ENCODE measurements at places on chromosomes 6 and 20.

DNA sequence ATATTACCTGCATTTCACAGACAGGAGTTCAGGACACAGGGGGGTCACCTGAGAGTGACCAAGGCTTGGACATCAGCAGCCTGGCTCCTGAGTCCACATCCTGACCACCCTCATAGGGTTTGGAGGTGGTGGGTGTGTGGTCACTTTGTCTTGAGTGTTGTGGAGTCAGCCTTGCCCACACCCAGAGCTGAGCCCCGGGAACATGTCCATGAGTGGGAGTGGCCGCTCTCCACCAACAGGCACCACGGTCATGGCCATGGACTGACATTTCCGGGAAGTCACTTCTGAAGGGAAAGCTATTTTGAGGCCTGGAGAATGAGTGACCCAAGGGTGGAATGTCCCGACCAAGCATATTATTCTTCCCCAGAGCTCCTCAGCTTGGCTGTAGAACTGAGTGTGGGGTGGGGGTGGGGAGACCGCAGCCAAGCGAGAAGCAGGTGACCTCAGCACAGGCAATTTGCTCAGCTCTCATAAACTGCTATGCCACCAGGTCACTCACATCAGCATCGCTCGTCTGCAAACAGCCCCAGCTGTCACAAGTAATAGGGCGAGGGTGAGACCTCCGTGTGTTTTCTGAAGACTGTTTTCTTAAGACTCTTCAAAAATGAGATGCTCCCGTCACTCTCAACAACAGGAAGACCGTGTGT, 348.6 kb upstream of the CDH4 start:
- no peak for DNase-seq

DNA sequence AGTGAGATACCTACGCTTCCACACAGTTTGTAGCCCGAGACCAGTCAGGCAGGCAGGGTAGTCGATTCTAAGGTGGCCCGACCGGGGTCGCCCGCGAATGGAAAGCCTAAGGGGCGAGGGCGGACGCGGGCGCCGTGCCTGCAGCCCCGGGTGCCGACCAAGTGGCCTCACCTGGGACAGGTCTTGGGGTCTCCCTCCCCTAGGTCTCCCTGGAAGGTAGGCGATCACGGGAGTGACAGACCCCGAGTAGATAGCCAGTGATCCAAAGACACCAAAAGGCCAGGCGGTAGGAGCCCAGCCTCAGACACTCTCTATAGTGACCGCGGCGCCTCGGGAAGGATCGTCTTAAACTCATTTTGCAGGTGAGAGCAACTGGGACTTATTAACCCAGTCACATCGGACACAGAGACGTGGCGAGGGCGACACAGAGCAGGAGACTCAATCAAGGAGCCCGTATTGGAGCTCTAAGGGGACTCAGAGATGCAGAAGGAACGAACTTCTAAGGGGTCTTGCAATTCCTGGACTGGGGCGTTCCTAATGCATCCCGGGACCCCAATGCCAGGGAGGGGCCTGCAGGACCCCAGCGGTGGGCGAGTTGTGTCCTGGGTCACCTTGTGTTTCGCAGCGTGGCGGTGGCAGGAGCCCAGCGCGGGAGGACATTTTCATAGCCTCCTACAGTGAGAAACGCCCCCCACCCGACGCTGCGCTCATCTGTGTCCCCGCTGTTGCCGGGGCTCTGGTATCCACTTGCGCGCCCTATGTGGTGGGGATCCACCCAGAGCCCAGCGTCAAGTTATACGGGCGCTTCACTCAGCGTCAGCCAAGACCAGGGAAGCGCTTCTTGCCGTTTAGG, 2.1 kb upstream of the VSX1 start:
- DNase-seq: peak; percentile 91

DNA sequence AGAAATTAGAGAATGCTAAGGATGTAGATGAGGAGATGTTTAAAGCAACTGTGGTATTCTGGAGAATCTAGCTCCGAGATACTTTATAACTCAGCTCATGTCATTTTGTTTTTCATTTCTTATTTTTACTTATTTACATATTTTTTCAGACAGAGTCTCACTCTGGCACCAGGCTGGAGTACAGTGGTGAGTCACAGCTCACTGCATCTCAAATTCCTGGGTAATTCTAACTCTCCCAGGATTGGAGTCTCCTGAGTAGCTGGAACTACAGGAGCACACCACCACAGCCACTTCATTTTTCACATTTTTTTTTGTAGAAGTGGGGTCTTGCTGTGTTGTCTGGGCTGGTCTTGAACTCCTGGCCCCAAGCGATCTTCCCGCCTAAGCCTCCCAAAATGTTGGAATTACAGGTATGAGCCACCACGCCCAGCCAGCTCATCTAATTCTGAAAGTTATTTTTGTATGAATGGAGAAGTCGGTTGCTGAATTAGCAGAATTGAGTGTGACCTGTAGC, 94.3 kb upstream of the FAM8A1 start:
- DNase-seq: no peak

DNA sequence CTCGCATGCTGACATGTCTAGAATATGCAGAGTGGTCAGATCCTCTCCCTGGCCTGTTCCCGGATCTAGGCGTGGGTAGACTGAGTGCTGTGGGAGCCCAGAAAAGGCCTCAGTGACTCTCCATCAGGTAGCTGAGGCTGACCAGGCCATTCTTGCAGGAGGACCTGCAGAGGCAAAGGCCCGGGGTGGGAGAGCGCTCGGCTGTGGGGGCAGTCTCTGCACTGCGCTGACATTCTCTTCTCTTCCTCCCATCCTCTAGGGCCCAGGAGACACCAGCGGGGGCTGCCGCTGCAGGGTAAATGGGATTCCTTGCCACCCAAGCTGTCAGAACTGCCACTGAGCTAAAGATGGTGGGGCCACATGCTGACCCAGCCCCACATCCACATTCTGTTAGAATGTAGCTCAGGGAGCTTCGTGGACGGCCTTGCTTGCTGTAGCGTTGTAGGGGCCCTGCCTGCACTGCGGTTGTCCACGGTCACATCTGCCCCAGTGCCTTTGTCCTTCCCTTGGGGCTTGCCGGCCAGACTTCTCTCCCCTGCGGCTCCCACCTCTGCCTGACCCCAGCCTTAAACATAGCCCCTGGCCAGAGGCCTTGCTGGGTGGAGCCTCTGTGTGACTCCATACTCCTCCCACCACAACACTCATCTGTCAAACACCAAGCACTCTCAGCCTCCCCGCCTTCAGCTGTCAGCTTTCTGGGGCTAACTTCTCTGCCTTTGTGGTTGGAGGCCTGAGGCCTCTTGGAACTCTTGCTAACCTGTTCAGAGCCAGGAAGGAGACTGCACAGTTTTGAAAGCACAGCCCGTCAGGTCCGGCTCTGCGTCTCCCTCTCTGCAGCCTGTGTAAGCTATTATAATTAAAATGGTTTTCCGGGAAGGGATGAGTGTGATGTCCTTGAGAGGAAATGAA, 22.2 kb downstream of the RBCK1 start:
- no peak for DNase-seq

- no peak for DNase-seq
Observed at GRCh38 chr20:25355011-25355595, 35.5 kb downstream of the ABHD12 start.

All from endodermal cell (in vitro differentiated cells).